ENCODE measurements at places on chromosomes 7 and 10.

GRCh38 chr10:91200314-91201212 lies 19.9 kb upstream of the PCGF5 start:
- DNase-seq = no peak

DNA sequence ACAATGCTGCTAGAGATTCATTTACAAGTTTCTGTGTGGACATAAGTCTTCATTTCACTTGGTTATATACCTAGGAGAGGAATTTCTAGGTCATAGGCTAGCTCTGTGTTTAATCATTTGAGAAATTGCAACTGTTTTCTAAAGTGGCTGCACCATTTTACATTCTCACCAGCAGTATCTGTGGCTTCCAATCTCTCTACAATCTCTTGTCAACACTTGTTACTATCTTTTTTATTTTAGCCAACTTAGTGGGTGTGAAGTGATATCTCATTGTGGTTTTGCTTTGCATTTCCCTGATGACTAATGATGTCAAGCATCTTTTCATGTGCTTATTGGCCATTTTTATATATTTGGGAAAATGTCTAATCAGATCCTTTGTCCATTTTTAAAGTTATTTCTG lies 53.0 kb upstream of the DRGX start:
- peak; percentile 12 for DNase-seq

DNA sequence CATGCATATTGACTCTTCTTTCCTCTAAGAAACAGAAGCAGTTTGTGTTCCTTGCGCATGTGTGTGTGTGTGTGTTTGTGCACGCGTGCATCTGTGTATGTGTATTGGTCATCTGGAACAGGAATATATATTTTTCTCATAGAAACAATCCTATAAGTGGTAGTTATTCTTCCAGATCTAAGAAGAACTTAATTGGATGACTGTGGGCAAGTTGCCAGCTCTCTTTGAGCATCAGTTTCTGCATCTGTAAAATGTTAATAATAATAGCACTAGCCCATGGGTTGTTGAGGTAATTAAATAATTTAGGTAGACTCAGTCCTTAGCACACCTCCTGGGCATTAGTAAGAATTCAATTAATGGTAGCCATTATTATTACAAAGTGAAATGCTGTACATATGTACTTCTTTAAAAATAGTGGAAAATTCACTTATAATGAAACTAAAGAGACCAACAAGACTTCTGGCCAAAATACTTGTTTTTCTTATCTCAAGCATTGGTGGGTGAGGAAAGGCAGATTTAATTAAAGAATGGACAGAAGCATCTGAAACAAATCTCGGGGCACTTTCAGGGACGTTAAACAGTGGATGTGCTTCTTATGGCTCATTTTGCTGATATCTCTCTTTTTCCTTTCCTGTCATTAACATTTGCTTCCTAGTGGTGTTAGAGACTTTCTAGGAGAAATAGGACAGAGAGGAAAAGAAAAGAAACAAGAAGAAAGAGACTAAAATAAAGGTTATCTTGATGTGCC lies 124.9 kb upstream of the HABP2 start:
- no peak for DNase-seq

- DNase-seq = no peak
Measured at GRCh38 chr7:13800694-13801448, 188.6 kb downstream of the ETV1 start.

- DNase-seq = no peak
Measured at GRCh38 chr10:33094263-33095051, 136.4 kb upstream of the ITGB1 start.

DNA sequence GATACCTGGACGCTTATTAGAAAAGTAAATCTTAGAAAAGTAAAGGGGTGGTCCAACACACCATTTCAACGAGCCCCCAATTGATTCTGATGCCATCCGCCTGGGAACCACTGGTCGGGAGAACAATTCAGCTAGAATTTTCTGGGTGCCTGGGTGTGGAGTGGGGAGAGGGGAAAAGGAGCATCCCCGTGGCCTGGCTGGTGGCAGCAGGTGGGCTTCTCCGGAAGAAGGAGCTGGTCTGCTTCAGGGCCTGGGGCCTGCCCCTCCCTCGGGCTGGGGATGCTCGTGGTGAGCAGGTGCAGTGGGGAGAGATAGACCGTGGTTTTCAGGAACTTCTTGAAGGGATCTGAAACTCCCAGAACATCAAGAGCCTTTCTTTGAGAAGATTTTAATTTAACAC lies 39.9 kb upstream of the DUSP5 start:
- DNase-seq = no peak

- DNase-seq = no peak
Measured at GRCh38 chr7:158123753-158124152, 463.9 kb downstream of the PTPRN2 start.

DNA sequence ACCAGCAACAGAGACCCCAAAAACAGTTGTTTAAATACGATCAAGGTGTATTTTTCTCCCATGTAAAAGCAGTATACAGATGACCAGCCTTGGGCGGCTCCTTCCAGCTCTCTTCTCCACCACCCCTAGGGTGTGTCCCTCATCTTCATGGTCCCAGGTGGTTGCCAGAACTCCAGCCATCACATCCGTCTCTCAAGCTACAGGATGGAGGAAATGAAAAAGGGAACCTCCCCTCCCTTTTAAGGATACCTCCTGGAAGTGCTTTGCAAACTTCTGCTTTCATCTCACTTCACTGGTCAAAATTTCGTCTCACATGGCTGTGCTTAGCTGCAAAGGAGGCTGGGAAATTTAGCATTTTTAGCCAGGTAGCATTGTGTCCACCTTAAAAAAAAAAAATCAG lies 59.3 kb downstream of the C10orf105 start:
- DNase-seq = no peak

- no peak for DNase-seq
Measured at GRCh38 chr10:45044290-45044689, 43.6 kb downstream of the ZNF22 start.

GRCh38 chr7:37494926-37495325 lies 46.3 kb upstream of the ELMO1 start:
- no peak for DNase-seq

DNA sequence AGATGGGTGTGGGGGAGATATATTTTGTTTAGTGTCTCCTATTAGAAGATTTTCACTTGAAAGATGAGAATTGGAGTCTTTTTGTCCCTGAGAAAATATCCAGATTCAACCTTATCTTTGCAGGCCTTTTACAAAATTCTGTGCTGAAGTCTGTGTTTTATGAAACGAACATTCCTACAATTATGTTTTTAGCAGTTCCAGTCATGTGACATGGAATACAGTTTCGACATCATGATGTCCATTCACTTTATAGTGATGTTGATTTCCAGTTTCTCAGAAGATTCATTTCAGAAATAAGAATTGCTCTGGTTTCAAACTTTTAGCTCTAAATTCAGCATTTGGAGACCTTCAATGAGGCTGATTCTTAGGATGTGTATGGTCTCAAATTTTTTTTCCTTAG lies 54.4 kb downstream of the CACNB2 start:
- no peak for DNase-seq

DNA sequence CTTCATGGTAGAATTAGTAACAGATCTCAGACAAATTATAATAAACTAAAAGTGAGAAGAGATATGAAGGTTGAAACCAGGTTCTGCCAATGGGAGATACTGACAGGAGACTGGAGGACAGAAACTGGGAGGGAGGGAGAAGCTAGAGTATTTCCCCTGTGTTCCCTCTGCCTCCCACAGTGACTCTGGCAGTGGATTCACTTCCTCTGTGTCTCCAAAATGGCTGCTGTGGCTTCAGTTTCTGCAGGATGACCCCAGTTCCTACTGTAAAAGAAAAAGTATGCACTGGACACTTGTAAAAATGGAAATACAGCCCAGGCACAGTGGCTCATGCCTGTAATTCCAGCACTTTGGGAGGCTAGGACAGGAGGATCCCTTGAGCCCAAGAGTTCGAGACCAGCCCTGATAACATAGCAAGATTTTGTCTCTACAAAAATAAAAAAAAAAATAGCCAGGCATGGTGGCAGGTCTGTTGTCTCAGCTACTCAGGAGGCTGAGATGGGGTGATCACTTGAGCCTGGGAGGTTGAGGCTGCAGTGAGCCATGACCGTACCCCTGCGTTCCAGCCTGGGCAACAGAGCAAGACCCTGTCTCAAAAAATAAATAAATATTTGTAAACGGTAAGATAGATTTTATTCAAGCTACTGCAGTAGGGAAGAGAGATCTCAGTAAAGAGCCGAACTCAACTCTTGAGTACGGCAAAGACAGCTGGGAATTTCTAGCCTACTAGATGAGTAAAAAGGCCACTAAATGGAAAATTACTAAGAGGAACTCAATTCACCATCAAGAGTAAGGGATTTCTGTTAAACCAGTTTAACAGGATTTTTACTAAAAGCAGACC lies 156.6 kb upstream of the TRIM24 start:
- no peak for DNase-seq

- no peak for DNase-seq
Measured at GRCh38 chr7:42227936-42228591, 8.9 kb downstream of the GLI3 start.

- DNase-seq = no peak
Measured at GRCh38 chr7:150871601-150872000, 19.3 kb downstream of the AOC1 start.
